Heart right ventricle (tissue), 16 donors: ENCODE measurements at places on chromosomes 6 and 20. TPM values are rescaled to one million over a fixed set of nuclear protein-coding genes. Genes with fewer than 3 reads are reported as not detected.
A peak's percentile ranks its signal among the peaks of the same experiment; 100 is the strongest.

ZC3H12D gene
- total RNA-seq: 0.15 TPM

- DNase-seq: no peak
These were observed 533.6 kb downstream of the HAO1 start for GRCh38 chr20:7406671-7407070.

HRH3 gene
- not detected for total RNA-seq

GRCh38 chr6:91654357-91654756 lies 1067.5 kb upstream of the MAP3K7 start:
- DNase-seq: no peak

DNA sequence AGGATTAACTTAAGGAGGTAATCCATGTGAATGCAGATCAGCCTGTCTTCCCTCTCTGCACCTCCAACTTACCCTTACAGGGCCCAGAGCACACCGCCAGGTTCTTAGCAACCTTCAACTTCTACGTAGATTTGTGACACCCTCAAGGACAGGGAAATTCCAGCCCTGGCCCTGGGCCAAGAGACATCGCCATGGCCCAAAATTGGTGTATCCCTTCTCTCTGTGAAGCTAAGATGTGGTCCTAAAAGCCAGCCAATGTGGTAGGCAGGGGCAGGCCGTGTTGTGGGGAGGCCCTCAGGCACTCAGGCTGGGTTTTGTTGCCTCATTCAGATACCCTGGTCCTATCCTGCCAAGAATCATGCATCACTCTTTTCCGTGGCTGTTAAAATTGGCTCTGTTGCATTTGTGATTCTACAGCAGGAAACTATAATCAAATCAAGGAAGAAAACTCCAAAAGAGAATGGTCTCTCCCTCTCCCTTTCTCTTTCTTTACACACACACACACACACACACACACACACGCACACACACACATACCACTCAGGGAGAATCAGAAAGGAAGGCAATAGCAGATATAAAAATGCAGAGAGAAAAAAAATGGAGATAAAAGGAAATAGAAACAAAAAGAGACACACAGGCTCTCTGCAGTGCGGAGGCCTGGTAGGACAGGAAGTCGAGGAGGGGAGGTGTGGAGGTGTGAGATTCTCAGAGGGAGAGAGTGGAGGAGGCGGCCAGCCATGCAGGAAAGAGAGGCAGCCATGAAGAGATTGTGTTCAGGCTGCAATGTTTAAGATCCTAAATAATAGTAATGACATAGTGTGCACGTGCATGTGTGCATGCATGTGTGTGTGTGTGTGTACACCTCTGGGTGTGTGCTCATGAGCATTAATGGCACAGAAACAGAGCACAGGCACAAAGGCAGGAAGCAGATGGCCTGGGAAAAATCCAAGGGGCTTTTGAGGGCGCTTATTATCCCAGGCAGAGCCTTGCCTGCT lies 201.8 kb upstream of the LRFN2 start:
- DNase-seq: no peak

GRCh38 chr6:151024597-151024996 lies 159.1 kb downstream of the MTHFD1L start:
- no peak for DNase-seq

- DNase-seq: no peak
These were observed 173.1 kb downstream of the HACE1 start for GRCh38 chr6:104686550-104687175.

- DNase-seq: no peak
These were observed 87.8 kb upstream of the PRSS16 start for GRCh38 chr6:27159725-27160124.

VARS2 gene
- total RNA-seq: 26.9 TPM

EPB41L1 gene
- total RNA-seq: 21.7 TPM

DNA sequence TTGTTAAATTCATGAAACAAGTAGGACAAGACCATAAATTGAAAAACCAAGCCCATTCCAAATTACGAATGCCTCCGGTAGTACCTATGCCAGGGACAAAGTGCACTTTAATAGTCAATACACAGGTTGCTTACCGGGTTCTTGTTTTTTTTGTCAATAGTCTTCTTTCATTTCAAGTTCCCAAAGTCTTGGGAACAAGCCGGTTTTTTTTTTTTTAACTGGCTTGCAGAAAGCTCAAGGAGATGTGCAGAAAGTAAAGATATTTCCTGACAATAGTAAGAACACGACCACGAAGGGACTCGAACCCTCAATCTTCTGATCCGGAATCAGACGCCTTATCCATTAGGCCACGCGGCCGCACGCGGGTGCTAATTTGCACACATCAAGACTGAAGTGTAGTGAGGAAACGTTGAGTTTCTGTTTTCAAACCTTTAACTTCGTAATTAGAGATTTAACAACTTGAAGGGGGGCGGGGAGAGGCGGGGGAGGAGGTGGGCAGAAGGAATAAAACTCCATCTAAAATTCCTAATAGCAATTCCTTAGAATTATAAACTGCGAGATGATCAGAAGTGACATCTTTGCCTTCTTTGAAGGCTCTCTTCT lies 181.0 kb downstream of the TRIM27 start:
- DNase-seq: no peak

DNA sequence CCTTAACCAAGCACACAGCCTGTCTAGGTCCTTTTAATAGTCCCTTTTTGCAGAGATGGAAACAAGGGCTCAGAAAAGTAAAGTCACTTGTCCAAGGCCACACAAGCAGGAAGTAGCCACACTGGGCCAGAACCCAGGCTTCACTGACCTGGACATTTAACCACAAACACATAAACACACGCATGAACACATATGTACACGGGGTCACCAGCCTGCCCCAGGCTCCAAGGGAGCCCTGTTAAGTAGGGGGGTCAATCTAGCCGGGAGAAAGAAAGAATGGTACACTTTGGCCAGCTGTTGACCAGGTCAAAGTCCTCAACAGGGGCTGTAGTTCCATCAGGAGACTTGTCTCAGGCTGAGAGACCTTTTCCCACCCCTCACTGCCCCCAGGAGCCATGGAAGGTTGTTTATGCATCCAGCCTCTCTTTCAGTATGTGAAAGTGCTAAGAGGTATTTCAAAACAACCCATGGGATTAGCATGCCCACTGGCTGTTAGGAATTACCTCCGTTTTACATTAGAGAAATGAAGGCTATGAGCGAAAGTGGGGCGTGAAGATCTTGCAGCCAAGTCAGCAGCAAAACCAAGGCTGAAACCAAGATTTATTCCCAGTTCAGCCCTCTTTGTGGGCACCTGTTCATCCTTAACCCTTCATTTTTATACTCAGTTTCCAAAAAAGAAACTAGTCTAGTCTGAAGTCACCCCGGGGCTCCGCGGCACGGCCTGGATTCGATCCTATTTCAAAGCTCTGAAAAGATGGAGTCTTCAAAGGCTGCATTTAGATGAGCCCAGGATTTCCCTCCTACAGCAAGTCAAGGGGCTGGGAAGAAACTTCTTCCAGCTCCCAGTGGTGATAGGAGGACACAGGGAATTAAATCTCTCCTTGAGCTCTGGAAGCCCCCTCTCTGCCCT lies 9.8 kb downstream of the SDC4 start:
- no peak for DNase-seq

- no peak for DNase-seq
These were observed 21.4 kb downstream of the BCAS1 start for GRCh38 chr20:54048891-54049545.

FAM184A gene
- 0.53 TPM for total RNA-seq

DNA sequence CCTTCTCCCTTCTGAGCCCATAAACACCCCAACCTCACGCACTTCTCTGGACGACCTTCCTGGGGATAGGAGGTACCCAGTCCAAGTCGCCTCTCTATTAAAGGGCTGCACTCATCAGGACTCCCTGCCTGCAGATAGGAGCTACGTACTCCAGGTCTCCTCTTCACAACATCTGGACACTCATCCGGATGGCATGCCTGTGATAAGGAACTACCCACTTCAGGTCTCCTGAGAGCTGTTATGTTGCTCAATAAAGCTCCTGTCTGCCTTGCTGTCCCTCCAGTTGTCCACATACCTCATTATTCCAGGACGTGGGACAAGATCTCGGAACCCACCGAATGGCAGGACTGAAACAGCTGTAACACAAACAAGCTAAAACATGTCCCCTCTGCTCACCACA lies 548.0 kb downstream of the TBC1D32 start:
- DNase-seq: no peak

- DNase-seq: no peak
These were observed 30.5 kb upstream of the AKAP12 start for GRCh38 chr6:151209071-151209831.

SIM1 gene
- total RNA-seq: not detected

SULF2 gene
- total RNA-seq: 39.9 TPM

GRCh38 chr6:116010790-116011401 lies 49.8 kb downstream of the FRK start:
- DNase-seq: peak; percentile 54

HTR1E gene
- not detected for total RNA-seq

DNA sequence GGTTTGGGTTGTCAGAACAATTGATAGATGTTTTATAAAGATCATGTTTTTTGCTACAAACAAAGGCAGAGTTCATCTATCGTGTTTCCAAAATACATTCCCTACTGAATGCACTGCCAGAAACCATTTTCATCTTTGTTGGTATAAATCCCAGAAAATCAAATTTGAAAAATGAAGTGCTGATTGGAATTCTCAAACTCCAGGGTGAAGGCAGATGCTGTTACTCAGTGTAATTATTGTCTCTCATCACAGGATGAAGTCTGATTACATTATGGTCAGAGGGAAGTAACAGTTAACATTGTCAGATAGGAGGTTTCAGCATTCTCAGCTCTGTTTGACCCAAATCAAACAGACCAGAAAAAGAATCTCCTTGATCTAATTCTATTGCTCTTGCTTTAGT lies 198.4 kb upstream of the KCNK16 start:
- DNase-seq: no peak

DNA sequence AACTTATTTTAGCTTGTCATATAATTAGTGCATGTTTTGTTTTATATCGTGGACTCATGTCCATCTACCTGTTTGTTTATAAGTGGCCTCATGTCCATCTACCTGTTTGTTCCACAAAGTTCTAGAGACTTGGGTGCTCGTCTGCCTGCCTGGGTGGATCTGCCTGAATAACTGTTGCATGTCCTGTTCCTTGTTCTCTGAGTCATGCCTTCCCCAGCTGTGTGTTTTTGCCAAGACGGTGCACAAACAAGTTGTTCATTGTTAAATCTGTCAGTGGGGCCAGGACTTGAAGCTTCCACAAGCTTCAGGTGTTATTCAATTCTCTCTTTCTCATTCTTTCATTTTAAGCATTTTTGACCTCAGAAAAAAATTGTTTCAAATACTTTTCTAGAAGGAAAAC lies 358.0 kb upstream of the CITED2 start:
- DNase-seq: no peak

ATP6V1G2 gene
- 2.0 TPM for total RNA-seq

BPIFB1 gene
- not detected for total RNA-seq

GRCh38 chr20:56827763-56828162 lies 198.7 kb downstream of the TFAP2C start:
- DNase-seq: no peak

- DNase-seq: no peak
These were observed 15.2 kb downstream of the BCAS4 start for GRCh38 chr20:50810063-50810462.

OPN5 gene
- total RNA-seq: 0.38 TPM

METTL24 gene
- 2.1 TPM for total RNA-seq

DNA sequence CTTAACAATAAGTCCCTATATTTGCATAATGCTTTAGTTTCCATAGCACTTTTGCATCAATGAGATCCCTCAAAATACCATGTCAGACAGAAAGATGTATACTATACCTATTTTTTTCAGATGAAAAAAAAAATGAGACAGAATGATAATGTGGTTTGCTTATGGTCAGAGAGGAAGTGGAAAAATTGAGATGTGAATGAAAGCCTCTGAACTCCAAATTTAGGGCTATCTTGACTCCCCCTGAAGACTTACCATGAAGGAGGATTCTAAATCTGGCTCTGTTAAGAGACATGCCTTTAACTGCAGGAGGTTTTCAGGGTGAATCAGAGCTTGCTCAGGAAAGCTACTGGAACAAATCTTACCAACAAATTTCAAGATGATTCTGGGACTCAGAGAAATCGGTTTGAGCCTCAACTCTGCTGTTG lies 176.2 kb downstream of the ISM1 start:
- no peak for DNase-seq

DNA sequence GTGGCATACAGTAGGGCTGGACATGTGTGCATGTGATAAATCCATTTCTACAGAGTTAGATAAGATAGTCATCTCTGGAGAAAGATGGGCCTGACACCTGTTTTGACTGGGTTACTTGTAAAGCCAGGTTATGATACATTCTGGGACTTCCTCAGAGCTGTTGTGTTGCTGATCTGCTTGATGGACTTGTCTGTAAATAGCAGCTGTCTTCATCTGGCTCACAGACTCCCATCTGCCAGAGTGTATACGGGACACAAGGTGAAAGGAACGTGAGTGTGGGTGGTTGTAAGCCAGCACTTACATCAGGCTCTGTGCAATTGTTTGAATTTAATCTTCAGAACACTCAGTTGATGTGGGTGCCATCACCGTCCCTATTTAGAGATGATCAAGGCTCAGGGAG lies 49.8 kb downstream of the ZDHHC14 start:
- DNase-seq: no peak

DNAJC5 gene
- total RNA-seq: 52.2 TPM

GRCh38 chr6:168018664-168019063 lies 21.2 kb downstream of the KIF25 start:
- DNase-seq: no peak

DNA sequence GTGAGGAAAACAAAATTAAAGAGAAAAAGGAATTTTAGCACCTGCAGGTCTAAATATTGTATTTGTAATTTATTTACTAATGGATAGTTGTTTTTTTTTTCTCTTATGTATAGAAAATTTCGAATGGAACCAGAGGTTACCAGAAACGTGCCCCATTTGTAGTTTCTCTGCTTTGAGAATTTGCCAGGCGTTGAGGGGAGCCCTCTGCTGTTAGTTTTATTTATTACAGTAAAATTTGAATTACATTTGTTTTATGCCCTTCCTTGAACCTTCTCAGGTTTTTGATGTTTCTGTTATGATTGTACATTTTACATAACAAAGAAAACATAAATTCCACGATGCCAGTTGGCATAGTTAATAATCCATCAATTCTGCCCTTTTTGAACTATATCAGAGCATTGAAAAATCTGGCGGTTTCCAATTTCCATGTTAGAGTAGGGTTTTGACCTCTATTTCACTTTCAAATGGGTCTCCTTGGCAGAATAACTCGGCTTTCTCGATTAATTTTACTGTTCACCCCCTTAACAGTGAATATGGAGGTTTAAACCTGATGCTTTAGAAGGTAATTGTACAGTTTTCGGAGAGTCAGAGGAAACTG lies 35.1 kb upstream of the RFPL4B start:
- DNase-seq: peak; percentile 13
